Activated CD8-positive, alpha-beta memory T cell treated with anti-CD3 and anti-CD28 coated beads for 4 hours (primary cell): ENCODE measurements at places on chromosomes 2 and 18.

DNA sequence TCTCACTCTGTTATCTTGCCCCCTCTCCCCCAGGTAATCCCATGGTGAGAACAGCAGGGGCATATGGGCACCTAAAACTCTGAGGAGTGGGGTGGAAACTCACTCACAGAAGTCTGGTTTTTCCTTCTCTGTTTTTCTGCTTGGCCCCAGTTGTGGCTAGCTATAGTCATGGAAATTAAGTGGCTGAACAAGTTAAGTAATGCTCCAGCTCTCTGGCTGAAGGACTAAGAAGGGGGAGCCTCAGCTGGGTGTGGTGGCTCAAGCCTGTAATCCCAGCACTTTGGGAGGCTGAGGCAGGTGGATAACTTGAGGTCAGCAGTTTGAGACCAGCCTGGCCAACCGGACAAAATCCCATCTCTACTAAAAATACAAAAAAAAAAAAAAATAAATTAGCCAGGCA lies 261.0 kb downstream of the TPGS2 start:
- no peak for DNase-seq

GRCh38 chr2:38515155-38516074 lies 87.3 kb downstream of the HNRNPLL start:
- DNase-seq = no peak

GRCh38 chr2:42360890-42361727 lies at the start of gene COX7A2L:
Gene COX7A2L, minus strand, starts transcription at chr2:42361217. Its CDS starts 56 bp downstream, at chr2:42361161.
- DNase-seq = peak; percentile 94

DNA sequence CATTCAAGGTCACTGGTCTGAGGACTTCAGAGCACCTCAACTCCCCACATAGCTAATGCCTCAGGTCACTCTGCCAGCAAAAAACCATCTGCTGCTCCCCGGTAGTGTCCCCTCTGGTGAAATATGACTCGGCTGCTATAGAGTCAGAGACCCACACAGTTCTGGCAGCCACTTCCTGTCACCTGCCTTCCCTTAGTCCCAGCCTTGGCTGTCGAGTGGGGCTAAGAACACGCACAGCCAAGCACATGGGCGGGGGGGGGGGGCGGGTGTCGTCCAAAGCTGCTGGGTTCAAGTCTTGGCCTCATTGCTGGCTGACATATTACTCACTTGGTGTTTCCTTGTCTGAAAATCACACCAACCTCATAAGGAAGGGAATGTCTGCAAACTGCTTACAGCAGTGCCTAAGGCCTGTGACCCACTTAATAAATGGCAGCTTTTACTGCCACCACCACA lies 37.5 kb downstream of the POLR1A start:
- DNase-seq = peak; percentile 15

DNA sequence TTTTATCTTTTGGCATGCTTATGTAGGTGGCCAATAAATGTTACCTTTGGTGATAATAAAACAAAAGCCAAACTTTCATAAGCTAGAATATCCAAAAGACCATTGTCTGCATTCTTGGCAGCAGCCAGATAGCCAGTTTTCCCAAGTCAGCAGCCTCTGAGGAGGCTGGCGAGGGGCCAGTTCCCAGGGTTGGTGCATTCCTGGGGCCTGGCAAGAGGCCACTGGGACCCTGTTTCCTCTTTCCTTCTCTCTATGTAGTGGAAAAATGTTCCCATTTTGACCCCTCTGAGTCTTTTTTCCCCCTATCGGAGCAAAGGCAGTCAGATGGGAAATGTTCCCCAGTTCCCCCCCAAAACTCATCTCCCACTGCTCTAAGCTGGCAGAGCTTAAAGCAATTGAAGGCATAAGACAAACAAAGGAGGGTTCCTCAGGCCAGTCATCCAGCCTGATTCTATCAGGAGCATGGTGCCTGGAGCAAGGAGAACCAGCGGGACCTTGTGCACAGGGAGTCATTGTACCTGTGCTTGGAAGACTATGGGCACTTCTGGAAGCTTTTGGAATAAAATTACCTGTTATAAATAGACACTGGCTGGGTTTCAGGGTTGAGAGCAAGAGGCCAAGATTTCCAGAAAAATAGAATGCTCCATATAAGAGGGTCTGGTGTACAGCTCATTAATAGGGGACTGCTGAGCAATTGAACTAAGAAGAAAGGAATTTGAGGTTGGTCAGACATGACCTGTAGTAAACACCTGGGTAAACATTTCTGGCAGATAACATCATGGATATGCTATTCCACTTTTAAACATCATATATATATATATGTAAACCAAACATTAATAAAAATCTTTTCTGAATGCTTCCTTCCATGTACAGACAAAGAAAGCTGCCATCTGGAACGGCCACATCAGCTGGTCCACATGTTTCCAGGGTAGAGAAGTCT lies 63.4 kb downstream of the NCKAP5 start:
- DNase-seq = no peak

GRCh38 chr2:107062173-107062572 lies 176.2 kb upstream of the ST6GAL2 start:
- DNase-seq = no peak

GRCh38 chr18:67540559-67540958 lies 24.0 kb upstream of the DSEL start:
- no peak for DNase-seq

GRCh38 chr2:84319581-84319980 lies 139.5 kb downstream of the SUCLG1 start:
- DNase-seq = no peak

DNA sequence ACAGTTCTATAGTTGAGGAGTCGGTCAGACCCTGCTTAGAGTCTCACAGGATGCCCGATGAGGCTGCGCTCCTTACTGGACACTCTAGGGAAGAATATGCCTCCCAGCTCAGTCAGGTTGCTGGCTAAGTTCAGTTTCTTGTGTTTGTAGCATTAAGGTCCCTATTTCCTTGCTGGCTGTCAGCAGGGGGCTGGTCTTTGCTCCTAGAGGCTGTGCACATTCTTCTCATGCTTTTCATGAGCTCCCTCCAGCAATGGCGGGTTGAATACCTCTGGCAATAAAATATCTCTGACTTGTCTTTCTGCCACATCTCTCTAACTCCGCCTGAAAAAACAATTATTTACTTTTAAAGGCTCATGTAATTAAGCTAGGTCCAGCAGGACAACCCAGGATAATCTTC lies 79.4 kb upstream of the DNAJC10 start:
- no peak for DNase-seq

GRCh38 chr2:80016171-80016570 lies 288.4 kb downstream of the LRRTM1 start:
- no peak for DNase-seq

DNA sequence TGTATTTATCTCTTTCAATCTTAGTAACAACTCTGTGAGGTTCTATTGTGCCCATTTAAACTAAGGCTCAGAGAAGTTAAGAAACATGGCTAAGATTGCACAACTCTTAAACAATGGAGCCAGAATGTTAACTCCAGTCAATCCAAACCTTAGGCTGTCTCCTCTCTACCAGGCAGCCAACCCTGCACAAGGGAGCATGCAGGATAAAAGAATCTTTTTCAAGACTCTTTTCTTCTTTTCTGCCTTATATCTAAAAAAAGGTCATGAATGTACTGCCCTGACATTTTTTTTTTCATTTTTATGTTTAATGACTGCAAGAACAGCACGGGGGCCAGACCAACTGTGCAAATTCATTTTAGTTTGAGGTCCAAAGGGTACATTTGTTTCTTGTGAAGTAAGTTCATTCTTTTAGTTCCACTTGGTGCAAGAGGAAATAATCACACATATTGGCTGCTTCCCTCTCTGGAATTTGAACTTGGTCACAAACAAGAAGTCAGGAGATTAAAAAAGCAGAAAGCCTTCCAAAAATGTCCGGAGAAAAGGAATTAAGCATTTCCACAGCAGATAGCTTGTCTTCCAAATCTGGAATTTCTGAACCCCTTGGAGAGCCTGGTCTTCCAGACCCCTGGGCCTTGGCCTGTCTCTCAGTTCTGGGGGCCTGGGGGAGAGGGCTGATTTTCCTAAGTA lies 96.0 kb upstream of the RIOK3 start:
- no peak for DNase-seq

DNA sequence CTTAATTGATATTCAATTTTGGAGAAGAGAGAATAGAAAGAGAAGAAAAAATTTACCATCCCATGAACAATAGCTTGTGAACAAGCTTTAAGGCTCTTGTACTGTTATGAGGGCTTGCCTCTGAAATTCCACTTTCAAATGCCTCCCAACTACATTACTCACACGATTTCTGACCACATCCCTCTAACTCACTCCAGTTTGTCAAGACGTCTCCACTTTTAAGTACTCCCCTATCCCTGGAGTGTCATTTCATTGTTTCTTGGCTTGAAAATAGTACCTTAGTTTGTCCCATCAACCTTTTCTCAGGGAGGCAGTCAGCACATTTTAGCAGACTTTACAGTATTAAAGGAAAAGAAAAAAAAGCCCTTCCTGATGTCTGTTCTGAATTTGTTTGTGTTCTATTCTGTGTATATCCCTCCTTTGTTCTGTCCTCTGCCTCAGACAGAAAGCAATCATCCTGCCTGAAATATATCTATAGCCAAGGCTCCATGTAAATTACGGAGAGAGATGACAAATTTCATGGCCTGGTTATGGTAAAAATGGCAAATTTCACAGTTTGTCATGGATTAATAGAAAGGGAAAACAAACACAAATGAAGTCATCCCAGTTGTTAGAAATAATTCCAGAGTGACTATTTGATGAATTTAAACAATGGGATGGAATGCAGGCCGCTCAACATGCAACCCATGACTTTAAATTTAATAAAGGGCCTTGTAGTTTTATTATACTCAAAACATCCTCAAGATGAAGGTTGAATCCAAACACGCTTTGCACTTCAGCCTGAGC lies 228.8 kb downstream of the ETAA1 start:
- DNase-seq = no peak

- no peak for DNase-seq
These were observed 72.6 kb upstream of the ZNF532 start for GRCh38 chr18:58792086-58792485.

GRCh38 chr18:9609190-9609589 lies 5.2 kb downstream of the PPP4R1 start:
- no peak for DNase-seq

DNA sequence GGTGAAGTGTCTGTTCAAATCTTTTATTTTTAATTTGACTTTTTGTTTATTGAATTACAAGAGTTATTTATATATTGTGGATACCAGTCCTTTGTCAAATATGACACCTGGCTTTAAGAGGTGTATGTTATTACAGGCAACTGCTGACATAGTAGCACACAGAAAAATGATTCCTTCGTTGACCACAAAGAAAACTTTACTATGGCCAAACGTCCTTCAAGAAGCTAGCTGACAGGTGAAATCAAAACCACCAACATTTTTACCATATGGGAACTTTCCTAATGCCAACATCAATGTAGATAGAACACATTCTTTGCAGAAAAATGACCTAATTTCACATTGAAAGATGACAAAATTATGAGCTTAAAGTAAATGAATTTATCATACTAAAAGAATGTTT lies 6.4 kb upstream of the SRBD1 start:
- no peak for DNase-seq

DNA sequence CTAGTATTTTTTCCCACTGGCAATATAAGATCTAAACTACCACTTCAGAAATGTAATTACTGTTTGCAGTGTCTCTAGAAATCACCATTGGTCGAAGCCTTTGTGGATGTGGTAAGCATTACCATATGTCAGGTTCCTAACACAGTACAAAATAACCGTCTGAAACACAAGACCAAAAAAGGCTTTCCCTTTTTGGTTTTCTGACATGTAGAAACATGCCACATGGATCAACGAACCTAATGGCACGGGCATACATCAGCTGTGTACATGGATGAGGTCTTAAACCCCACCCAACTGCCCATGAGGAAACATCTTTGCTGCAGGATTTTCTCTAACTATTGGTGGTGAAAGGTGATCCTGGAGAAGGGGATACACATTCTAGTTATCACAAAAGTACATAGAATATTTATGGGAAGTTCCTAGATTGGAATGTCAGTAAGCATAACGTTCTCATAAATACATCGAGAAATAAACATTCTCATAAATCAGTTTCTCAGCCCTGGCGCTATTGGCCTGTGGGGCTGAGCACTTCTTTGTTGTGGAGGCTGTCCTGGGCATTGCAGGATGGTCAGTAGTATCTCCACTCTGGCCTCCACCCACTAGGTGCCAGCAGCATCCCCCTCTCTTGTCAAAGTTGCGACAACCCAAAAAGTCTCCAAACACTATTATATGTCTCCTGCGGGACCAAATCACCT lies 9.0 kb downstream of the VIT start:
- DNase-seq = no peak

DNA sequence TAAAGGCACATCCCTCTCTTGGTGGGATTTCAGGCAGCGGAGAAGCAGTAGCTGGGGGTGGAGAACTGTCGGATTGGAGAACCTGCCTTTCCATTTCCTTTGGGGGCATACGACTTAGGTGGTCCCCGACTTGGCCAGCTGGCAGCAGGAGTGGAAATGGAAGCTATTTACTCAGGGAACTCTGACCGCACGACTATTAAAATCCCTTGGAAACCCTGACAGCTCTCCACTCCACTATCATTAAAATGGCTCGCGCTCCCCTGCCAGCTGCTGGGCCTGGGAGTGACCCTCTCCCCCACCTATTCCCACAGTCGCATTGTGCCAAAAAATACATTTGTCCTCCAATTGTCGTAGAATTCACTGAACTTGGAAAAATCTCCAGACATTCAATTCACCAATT lies 77.7 kb upstream of the APCDD1 start:
- no peak for DNase-seq

DNA sequence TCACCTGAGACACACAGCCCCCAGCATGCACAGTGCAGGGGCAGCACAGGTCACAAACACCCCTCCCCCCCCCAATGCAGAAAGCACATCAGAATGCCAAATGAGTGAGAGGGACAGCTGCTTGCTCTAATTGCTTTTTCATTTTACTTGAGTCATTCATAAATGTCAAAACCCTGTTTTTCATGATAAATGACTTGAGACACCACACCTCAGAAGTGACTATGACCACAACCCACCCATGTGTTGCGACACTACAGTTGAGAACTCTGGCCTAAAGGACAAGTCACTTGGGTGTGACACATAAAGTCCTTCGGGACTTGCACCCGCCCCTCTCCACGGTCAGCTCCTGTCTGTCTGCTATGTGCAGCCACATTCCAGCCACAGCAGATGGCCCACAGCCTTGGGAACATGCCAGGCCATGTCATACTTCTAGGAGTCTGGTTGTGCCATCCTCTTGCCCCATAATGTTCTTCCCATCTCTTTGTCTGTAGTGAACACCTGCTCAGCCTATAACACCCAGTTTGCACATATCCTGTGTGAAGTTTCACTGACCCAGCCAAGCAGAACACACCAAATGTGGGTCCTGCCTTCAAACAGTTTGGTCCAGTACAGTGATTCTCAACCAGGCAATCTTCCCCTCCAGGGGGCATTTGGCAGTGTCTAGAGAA lies 30.2 kb upstream of the RIOK3 start:
- no peak for DNase-seq

GRCh38 chr2:158651358-158652057 lies 143.6 kb upstream of the DAPL1 start:
- no peak for DNase-seq

DNA sequence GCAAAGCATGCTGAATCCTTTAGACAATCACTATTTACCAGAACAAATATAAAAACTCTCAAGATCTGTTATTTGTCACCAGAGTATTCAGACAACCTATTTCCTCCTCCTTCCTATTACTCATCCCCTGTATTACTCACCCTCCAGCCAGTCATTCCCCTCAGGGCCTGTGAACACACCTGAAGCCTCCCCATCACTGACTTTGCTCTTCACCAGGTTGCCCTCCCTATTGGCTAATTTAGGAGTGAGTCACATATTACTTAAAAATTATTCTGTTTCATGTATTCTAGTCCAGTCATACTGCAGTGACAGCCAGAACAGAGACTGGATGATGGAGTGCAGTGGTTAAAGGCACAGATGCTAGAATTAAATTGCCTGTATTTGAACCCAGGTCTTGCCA lies 3.7 kb upstream of the ATG16L1 start:
- DNase-seq = peak; percentile 63
